ENCODE measurements at places on chromosomes 13 and 19.
A peak's percentile ranks its signal among the peaks of the same experiment; 100 is the strongest.

DNA sequence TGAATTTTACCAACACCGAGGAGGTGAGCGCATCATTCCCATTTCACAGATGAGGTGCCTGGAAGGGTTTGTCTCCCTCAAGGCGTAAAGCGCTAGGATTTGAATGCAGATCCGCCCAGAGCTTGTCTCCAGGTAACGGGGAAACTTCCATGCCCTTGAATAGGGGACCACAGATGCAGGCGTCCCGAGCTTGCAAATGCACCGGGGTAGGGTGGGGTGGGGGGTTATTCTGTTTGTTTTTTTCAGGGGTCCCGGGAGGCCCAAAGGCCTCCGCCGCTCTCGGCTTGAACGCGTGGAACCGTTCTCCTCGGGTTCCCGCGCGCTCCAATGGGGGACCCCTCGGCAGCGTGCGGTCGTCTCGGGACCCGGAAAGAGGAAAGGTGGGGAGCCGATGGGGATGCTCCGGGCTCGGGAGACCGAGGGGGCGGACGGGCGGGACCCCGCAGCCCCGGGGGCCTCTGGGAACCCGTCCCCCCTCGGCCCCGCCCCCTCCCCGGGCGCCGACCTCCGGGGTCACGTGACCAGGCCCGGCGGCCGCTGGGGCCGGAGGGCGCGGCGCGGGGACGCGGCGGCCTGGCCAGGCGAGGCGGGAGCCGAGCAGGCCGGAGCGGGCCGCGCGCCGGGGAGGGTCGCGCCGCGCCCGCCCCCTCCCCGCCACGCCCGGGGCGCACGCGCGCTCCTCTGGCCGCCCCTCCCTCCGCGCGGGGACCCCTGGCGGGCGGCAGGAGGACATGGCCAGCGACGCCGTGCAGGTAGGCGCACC lies at the start of gene PKN1:
Gene PKN1, plus strand, starts transcription at position 516 of the 763 bp plus-strand sequence. Its CDS starts 216 bp downstream, at position 732.
- DNase-seq, result peak; percentile 82

DNA sequence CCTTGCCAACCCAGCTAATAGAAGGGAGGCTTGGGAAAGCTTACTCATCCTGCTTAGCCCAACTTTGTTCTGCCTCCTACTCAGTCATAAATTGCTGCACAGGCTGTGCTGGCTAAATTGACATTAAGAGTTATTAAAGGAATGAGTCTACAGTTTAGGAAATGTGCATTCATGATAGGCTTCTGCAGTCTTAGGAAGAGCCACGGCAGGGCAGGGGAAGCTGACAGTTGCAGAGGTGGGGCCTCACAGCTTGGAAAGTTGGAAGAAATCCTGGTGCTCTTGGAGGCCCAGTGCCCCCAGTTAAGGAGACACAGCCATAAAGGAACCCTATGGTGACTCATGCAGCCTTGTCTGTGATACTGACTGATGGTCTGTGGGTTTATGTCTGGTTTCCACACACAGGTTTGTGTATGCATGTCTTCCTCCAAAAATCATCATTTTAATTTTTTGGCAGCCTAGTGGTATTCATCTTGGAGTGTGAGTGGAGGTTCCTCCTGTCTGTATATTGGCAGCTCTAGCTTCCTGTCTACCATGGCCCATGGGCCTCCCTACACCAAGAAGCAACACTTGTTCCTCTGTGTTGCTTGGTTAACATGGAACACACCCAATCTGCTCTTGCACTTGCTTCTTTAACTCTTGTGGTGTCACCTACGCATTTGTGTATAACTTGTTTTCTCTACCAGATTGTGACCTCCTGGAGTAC lies 135.0 kb upstream of the KL start:
- DNase-seq, result no peak

DNA sequence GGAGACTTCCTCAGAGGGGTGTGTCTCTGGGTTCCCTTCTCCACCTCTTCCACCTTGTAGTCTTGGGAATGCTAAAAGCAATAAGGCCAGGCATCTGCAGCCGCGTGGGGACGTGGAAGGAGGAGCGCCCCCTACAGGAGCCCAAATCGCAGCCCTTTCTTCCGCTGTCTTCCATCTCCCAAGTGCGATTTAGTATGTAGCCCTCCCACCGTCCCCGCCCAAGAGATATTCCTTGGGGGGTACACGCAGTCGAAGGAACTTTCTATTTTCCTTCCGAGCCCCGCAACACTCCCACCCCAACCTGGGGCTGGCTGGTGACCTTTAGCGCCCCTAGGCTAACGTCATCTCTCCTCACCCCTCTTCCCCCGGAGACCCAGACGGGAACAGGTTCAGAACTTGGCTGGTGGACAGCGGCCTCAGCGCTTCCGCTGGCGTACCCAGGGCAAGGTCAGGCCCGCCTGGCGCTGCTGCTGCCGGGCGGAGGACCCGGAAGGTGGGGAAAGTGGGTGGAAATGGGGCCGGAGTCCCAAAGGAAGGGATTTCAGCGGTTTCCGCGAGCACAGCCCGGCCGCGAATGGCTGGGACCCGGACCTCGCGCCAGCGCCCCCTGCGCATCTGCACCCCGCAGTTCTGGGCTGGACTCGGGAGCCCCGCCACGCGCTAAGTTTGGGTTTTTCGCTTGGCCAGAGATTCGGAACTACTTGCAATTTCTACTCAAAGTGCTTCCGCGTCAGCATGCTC lies 2.1 kb upstream of the PCDH8 start:
- DNase-seq, result peak; percentile 37

- DNase-seq, result no peak
These were observed 159.6 kb upstream of the ZNF536 start for GRCh38 chr19:30212574-30212973.

DNA sequence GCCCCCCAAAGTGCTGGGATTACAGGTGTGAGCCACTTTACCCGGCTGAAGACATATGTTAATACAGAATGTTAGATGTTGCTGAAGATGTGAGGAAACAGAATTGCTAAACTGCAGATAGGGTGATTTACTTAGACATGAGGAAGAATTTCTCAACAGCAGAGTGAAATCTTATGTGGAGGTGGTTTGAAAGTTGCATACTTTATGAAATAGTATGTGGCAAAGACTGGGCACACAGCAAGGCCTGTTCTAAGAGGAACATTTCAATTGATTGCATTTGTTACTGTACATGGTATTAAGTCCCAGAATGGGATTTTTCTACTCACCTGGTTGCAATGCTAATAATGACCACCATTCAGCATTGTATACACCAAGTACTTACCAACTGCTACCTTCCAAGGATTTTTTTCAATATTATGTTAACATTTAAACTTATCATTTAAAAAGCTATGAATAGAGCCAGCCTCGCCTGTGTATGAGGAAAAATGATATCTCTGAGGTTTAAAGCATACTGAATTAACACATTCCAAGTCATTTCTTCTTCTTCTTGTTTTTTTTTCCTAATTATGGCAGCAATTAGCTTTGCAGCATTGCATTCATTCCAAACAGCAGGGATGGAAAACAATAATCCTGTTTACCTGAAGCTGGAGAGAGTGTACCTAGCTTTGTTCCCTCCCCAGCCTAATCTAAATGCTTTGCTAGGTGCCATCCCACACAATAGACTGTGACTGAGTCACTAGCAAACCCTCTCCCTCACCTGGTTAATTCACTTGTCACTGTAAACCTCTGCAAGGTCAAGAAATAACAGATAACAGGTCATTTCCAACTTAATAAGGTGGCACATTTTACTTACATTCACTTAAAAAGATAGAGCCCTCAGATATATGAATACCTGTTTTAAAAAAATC lies 19.4 kb upstream of the KLF5 start:
- no peak for DNase-seq

DNA sequence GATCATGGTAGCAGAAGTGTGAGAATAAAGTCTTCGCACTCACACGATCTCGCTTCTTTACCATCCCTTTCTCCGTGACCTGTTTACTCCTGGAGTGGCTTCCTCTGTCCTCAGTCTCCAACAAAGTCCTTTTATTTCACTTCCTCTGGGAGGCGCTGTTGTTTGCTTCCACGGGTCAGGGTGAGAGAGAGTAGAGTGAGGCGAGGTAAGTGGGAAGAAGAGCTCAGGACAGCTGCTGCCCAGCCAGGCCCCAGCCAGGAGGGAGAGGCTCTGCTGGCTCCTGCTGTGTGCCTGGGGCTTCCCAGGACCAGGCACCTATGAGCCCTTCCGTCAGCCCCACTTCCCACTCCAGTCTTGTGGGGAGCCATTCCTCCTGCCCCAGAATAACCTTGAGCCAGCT lies 242.1 kb downstream of the FGF9 start:
- no peak for DNase-seq

DNA sequence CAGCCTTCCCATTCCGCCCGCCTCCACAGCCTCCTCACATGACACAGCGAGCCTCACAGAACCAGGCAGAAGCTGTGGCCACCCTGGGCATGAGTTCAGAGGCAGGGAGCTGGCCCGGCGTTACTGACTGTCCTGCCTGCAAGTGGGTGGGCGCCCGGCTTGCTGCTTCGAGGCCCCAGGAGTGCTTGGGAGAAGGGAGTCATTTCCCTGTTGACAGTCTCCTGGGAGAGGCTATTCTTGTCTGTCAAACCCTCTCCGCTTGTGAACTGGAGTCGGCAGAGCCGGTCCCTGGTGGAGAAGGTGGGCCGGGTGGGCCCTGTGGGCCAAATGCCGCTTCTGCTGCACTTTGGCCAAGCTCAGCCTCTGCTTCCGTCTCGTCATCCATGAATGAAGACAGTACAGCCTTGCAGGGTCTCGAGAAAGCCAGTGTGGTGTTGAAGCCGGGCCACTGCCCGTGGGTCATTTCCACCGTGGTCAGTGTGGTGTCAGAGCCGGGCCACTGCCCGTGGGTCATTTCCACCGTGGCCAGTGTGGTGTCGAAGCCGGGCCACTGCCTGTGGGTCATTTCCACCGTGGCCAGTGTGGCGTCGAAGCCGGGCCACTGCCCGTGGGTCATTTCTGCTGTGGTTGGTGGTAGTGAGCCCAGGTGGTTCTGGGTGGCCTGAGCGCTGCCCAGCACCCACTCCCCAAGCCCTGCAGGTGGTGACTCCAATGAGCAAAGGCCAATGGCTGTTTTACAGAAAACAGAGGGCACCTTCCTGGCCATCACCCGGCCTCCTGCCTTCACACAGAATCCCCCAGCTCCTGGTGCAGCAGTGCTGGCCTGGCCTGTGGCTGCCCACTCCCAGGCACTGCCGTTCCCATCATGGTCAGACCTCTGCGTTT lies 13.5 kb upstream of the F7 start:
- no peak for DNase-seq
